ENCODE measurements at places on chromosomes 7 and 10.
A peak's percentile ranks its signal among the peaks of the same experiment; 100 is the strongest.

GRCh38 chr10:63919575-63920279 lies 398.5 kb downstream of the REEP3 start:
- peak; percentile 49 for DNase-seq

GRCh38 chr7:151856098-151856497 lies 20.8 kb downstream of the PRKAG2 start:
- no peak for DNase-seq

GRCh38 chr7:14340393-14341074 lies 351.1 kb upstream of the ETV1 start:
- no peak for DNase-seq

DNA sequence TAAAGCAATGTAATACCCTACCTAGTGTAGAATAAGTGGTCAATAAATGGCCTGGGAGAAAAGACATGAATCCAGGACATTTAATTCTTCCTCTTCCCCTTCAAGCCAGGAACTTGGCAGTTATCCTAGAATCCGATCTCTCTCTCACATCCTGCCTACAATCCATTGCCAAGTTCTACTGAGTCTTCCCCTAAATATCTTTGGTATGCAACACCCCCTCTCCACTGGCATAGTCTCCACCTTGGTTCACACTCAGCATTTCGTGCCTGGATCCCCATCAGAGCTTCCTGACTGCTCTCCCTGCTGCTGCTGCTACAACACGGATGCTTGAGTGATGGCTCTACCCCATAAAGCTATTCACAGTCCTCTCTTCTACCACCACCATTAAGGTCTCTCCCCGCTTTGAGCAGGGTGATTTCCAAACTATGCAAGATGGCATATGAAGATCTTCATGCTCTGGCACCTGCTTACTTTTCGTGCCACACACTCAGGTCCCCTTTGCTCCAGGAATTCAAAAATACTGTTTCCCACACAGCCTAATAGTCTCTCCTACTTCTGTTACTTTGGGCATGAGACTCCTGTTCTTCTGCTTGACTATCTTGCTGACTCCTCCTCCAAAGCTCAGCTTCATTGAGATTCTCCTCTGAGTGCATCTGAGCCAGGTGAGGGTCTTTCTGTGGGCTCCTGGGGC lies 4.8 kb downstream of the ANK3 start:
- DNase-seq: no peak

- DNase-seq: no peak
Measured at GRCh38 chr7:90213521-90213920, 2.0 kb downstream of the STEAP2 start.

DNA sequence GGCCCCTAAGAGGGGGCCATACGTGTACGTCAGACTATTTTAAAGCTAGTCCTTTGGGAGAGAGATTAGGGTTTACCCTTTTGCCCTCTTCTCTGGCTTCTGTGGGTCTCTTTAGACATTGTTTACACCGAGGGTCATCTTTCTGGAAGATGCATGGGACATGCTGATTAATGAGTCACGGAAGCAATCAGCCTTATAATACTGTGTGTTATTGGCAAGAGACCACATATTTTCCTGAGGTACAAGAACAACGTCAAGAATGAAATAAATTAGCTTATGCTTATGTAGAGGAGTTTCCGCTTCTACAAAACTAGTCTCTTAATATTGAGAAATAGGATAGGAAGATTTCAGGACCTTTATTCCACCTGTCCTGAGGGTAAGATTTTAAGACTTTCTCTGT lies 327.7 kb downstream of the BBS9 start:
- DNase-seq: no peak

- no peak for DNase-seq
Measured at GRCh38 chr7:48528646-48529045, 357.4 kb downstream of the ABCA13 start.

DNA sequence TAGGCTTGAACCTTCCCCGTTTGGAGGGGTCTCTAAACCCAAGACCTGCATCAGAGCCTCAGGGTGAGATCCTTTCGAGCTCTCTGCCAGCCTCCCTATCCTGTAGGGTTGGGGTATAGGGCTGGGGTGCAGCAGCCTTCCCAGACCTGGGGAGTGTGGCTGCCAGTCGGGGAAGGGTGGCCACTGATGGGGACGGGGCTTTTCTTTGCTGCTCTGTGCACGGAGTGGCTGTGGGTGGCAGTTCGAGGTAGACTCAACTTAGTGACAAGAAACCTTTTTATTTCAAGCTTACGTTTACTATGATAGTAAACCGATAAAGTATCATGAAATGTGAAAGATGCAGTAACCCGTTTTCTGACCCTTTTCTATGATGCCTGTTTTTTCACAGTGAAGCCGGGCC lies 13.0 kb downstream of the ZNF316 start:
- no peak for DNase-seq

- DNase-seq: no peak
Measured at GRCh38 chr7:99685129-99685758, 5.4 kb upstream of the CYP3A5 start.

DNA sequence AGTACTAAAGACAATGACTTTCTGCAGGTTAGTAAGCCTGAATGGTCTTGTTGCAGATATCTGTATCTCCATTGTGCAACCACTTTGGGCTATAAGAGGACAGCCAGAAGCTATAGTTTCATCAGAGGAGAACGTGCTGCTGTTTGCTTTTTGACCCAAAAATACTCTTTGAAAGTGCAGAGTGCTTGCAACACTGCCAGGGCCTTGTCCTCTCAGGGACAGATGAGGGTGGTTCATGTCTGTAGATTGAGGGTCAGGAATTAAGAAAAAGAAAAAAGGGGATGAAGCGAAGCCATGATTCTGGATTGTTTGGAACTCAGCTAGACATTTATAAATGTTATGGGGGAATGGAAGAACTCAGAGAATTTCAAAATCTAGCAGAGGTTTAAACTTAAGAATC lies 212.5 kb downstream of the SEC23IP start:
- no peak for DNase-seq

DNA sequence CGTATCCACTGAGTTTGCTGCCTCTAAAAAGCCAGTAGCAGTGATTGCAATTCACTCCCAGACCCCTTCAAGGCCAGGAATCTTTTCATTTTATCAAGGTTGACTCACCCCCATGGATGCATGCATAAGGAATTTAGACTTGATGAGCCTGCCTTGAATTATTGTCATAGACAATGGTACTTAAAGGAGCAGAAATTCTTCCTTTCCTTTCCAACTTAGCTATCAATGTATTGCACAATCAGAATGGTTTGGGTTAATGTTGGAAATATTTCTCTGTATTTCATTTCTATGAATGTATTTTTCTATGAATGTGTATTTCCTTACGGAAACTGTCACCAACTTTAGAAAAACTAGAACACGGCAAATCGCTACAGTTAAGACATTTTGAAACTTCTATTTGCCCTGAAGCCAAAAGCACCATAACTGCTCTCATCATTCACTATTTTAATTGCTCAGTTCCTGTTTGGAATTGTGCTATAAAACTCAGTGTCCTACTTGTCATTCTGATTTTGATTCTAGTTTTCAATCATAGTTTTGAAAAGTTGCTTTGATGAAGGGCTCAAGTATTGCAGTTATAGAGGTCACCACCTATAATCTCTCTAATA lies 355.7 kb upstream of the AKR1E2 start:
- no peak for DNase-seq

GRCh38 chr10:1449021-1449420 lies 288.3 kb downstream of the ADARB2 start:
- no peak for DNase-seq

- no peak for DNase-seq
Measured at GRCh38 chr10:27688276-27688675, 57.3 kb downstream of the MKX start.

DNA sequence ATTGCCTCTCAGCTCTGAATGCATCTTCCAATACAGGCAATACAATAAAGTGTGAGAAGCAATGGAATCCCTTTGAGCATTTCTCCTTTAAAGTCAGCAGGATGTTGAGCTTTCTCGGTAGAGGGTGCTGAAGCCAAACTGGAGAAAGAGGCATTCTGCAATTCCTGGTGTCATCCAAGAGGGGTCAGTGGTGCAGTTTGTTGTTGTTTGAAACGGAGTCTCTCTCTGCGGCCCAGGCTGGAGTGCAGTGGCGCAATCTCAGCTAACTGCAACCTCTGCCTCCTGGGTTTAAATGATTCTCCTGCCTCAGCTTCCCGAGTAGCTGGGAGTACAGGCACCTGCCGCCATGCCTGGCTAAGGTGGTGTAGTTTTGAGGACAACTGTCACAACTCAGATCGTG lies 486.5 kb downstream of the CALN1 start:
- DNase-seq: no peak

- no peak for DNase-seq
Measured at GRCh38 chr10:90197766-90198165, 496.4 kb downstream of the KIF20B start.

DNA sequence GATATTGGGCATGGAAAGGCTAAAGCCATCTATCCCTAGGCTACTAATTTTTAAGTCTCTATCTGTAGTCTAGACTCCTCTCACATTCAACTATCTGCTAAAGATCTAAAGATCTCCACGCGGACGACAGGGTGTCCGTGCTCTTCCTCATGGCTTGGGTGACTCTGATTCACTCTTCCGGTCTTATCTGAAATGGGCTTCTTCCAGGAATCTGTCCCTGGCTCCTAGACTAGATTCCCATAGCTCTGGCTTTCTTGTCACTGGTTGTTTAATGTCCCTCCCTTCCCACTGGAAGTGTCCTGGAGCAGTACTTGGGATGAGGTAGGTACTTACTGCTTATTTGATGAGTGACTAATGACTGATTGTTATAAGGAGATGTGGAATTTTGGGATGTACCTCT lies 62.0 kb upstream of the PODXL start:
- no peak for DNase-seq

DNA sequence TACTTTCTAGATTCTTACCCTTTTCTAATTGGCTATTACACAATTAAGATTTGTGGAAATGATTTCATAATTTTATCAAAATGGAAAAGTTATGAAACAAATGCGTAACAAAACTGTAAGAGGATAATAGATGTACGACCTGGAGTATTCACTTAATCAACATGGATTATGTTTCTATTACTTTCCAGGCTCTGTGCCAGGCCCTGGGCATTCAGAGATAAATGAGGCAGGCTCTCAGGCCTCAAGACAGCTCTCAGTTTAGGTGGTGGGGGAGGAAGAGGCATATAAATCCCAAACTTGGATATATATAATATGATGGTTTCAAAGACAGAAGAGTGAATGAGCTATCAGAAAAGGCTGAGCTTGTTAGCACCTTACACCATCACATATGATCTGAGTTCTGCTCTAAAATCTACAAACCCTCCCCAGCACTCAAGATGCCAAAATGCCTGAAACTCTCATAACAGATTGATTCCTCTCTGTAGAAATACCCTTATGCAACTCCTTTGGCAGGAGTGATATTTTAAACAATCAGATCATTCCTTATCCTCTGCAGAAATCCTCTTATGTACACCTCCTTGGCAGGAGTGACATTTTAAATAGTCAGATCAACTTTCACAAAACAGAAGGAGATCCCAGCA lies 42.5 kb downstream of the ACBD5 start:
- DNase-seq: no peak

DNA sequence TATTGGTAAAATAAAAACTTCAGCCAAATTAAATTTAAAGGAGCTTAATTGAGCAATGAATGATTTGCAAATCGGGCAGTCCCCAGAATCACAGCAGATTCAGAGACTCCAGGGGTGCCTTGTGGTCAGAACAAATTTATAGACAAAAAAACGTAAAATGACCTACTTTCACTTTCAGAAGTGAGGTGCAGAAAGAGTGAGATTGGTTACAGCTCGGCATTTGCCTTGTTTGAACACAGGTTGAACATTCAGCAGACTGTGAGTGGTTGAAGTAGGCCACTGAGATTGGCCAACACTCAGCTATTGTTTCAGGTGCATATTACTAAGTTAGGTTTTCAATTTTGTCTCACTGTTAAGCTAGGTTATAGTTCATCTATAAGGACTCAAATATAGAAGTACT lies 153.4 kb downstream of the BICC1 start:
- DNase-seq: no peak

GRCh38 chr10:62502995-62503613 lies 128.9 kb downstream of the ZNF365 start:
- DNase-seq: peak; percentile 87

GRCh38 chr7:150356265-150356897 lies 12.2 kb upstream of the REPIN1 start:
- peak; percentile 49 for DNase-seq

GRCh38 chr7:33471636-33472242 lies 342.4 kb downstream of the BBS9 start:
- peak; percentile 22 for DNase-seq

GRCh38 chr7:36684954-36685353 lies 39.3 kb downstream of the AOAH start:
- no peak for DNase-seq

- DNase-seq: peak; percentile 15
Measured at GRCh38 chr10:50552771-50553535, 70.8 kb downstream of the SGMS1 start.

- no peak for DNase-seq
Measured at GRCh38 chr7:36605261-36606051, 118.8 kb downstream of the AOAH start.

DNA sequence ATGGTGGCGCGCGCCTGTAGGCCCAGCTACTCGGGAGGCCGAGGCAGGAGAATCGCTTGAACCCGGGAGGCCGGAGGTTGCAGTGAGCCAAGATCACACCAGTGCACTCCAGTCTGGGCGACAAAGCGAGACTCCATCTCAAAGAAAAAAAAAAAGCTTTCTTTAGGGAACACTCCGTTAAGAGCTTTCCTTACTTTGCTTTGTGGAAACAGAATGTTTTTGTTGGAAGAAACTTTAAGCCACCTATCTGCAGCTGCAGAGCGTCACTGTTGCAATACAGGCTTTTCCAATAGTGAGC lies 641 bp upstream of the TPK1 start:
- DNase-seq: no peak

GRCh38 chr7:92794391-92794790 lies 42.0 kb downstream of the CDK6 start:
- no peak for DNase-seq

GRCh38 chr7:141674171-141674671 lies 27.7 kb downstream of the DENND11 start:
- peak; percentile 61 for DNase-seq

DNA sequence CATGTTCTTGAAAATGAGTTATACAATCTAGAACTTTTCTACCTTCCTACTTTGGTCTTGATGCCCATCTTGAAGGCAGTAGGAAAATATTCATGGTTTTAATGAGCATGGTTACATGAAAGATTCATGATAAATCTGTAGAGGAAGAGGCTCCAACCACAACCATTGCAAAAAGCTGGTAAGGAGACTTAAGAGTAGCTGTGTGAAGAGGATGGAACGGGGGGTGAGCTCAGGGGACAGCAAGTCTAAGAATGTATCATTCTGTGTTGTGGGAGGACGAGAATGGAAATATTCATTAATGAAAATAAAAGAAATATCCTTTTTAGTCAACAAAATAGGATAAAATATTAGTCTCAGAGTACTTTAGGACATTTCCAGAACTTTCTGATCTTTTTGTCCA lies 81.1 kb downstream of the BMPER start:
- DNase-seq: no peak
